ENCODE measurements at places on chromosomes 1 and 21.

GRCh38 chr1:173475564-173476196, 1.5 kb upstream of the PRDX6 start:
- no peak for DNase-seq

DNA sequence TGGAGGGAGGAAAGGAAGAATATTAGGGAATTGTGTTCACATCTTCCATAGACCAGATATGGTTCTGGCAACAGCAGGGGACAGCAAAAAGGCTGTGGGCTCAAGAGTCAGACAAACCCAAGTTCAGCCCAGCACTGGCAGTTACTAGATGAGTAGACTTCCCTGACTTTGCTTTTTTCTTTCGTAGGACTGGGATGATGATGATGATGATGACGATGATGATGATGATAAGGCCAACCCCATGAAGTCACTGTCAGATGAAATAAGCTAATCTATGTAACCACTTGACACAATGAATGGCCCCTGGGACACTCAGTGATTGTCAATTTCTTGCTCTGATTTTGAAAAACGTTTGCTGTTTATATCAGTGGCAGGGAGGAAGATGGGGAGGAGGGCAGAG, 109.6 kb downstream of the TNR start:
- no peak for DNase-seq

- no peak for DNase-seq
These were observed 1.2 kb upstream of the TSPAN2 start for GRCh38 chr1:115090540-115090939.

DNA sequence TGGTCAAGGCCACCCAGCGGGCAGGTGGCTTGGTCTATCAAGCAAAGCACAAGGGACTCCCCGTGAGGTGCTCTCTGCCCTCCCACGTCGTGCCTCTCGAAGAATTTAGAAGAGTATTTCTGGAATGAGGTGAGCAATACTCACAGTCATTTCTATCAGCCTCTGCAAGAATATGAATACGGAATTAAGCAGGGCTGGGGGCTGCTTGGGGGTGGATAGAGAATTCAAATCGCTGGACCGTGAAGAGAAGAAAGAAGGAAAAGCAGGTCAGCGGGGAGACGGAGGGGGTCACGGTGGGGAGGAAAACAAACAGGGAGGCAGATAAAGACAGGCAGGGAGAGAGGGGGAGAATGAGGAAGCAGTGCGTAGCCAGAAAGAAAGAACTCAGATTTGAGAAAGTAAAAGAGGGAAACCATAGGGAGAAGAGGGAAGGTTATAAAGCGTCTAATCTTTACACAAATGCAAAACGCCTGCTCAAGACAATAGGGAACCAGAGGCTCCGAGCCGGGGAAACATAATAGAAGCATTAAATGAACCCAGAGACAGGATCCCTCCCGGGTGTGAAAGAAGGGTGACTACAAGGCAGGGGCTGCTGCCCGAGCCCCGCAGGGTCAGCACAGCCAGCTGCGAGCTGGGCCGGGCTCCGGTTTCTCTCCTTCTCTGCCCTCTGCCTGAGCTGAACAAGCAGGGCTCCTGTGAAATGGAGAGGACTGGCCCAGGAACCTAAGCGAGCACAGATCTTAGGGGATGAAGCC, 2.1 kb upstream of the EDN2 start:
- DNase-seq: no peak

GRCh38 chr1:47983691-47984090, 13.5 kb downstream of the TRABD2B start:
- no peak for DNase-seq

DNA sequence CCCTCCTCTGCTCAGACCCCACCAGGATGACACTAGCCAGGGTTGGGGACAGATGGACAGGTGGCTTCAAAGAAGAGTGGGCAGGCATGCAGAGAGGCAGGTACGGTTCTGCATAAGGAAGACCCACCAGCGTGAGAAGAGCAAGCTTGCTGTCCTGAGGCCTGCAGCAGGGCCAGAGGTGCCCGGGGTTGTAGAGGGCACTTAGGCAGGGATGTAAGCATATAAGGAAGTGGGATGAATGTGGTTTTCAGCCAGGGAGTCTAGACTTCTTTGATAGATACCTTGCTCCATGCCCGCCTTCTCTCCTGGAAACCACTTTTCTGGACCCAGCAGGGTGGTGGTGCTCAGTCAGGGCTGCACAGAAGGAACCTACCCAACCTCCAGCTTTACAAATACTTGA, 1.4 kb downstream of the TTC39A start:
- DNase-seq: no peak

DNA sequence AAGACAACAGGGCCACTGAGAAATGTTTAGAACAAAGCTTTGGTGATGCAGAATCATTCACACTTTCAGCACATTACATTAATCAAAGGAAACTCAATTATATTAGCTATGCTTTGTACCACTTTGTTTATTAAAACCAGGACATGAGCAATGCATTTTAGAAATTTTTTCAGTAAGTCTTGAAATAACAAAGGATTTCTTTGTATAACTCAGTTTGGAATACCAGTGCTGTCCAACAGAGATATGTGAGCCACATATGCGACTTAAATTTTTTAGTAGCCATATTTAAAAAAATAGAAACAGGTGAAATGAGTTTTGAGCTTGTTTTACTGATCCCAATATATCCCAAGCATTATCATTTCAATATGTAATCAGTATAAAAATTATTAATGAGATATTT, 18.8 kb upstream of the F3 start:
- DNase-seq: no peak

GRCh38 chr1:6486433-6487011, 4.9 kb downstream of the PLEKHG5 start:
- peak; percentile 80 for DNase-seq

All from CD4-positive, alpha-beta memory T cell (primary cell).